NCI-H345 (cell line): ENCODE measurements at places on chromosomes 11 and 22.

DNA sequence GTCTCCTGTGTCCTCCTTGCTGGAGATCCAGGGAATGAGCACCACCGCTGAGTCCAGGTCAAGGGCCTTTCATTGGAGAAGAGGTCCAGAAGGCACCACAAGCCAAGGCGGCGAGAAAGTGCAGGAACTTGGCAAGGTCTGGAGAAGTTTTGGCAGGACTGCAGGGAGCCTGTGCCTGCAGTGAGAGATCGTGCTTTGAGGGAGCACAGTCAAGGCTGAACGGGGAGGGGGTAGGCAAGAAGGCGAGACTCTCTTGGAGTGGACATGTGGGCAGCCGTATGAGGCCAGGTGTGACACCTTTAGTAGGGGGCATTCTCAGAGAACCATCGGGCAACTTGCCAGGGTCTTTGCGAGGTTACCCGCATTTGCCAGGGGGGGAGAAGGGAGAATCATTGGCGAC is 30.5 kb downstream of the LRRC10B start:
- DNase-seq = no peak

DNA sequence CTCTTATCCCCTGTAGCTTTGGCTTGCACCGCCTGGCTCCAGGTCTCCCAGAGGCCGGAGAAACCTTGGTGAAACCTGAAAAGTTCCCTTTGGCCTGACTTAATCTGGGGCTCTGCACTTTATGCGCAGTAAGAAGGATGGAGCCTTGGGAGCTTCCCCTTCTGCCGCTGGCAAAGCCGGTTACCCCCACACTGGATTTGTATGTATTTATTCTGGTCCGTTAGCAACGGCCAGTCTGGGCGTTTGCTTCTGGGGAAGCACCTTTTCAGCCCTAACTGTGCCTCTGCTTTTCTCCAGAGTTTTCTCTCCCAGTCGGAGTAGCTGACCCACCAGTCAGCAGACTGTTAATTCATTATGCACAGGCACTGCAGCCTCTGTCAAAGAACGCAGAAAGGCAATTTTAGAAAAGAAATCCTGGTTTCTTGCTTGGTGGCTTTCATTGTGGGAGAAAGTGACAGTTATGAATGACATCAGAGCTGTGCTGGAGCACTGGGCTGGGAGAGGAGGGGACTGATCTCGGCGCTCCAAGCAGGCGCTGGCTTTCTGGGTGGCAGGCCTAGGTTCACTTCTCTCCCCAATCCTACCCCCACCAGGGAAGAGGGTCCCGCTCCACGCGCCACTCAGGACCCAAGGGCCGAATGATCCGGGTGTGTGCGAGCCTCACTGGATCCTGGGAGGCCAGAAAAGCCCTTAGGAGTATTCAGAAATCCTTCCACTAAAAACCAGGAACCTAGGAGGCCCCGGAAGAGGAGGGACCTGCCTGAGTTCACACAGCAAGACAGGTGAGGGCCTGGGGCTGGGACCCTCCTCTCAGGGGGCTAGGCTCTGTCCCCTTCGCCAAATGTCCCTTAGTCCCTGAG is 70.2 kb downstream of the RTL6 start:
- DNase-seq = no peak

GRCh38 chr11:22930816-22931594 is 70.7 kb upstream of the CCDC179 start:
- DNase-seq = no peak

DNA sequence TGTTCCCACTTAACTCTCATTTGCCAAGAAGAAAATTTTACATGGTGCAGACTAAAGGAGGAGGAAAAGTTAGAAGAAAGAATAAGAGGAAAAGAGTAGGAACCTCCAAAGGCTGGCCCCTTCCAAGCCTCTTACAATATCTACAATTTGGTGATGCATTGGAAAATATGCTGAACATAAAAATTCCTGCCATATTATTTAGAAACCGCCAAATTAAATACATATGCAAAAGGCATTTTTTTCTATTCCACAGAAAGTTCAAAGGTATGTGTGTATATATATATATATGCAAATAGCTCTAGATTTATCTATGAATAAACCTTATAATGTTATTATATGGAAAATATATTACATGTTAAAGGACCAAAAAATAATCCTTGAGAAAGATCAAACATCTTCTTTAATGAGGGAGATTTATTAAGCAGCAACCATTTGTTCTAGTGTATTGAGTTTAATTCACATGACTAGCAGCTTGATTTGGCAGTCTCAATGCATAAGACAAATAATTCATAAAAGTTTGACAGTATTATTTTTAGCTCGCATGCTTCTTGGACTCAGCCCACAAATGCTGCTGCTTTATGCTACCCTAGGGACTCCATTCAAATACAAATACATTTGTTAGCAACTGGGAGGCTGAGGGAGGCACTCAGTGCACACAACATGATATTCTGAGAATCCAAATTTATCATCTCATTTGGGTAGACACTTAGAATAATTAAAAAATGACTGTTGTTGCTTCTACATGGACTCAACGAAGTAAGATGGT is 184.9 kb downstream of the SBF2 start:
- DNase-seq = no peak

GRCh38 chr11:44776551-44777208 is 49.9 kb downstream of the TSPAN18 start:
- DNase-seq = no peak

GRCh38 chr11:82792822-82793569 is 59.3 kb upstream of the FAM181B start:
- DNase-seq = no peak

- DNase-seq = no peak
Measured at GRCh38 chr11:132601875-132602274, 930.4 kb downstream of the OPCML start.

GRCh38 chr22:43826142-43827002 is 14.3 kb upstream of the EFCAB6 start:
- peak; percentile 4 for DNase-seq

- peak; percentile 90 for DNase-seq
Measured at GRCh38 chr11:65988791-65989592, 13.0 kb downstream of the EIF1AD start.

DNA sequence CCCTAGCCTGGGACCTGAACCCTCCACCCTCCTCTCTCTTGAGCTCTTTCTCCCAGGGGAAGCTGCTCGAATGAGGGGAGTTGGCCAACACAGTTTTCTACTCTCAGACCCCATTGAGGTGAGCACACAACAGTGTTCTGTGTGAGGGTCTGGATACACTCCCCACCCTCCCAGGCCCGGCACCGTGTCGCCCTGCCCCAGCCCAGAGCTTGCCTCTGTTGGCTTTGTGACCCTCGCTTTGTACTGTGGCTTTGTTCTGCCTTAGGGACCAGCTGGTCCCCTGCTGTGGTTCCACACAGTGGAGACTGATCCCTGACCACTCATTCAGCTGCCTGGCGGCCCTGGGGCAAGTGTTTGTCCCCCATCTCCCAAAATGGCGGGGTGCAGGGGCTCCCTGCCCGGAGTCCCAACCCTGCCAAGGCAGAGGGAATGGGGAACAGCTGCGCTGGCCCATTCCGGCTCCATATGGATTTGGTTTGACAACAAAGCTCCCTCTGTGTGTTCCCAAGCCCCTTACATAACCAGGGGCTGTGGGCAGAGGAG is 8.3 kb downstream of the ST3GAL4 start:
- DNase-seq = no peak

GRCh38 chr11:123268156-123268555 is 73.1 kb upstream of the CLMP start:
- peak; percentile 71 for DNase-seq

DNA sequence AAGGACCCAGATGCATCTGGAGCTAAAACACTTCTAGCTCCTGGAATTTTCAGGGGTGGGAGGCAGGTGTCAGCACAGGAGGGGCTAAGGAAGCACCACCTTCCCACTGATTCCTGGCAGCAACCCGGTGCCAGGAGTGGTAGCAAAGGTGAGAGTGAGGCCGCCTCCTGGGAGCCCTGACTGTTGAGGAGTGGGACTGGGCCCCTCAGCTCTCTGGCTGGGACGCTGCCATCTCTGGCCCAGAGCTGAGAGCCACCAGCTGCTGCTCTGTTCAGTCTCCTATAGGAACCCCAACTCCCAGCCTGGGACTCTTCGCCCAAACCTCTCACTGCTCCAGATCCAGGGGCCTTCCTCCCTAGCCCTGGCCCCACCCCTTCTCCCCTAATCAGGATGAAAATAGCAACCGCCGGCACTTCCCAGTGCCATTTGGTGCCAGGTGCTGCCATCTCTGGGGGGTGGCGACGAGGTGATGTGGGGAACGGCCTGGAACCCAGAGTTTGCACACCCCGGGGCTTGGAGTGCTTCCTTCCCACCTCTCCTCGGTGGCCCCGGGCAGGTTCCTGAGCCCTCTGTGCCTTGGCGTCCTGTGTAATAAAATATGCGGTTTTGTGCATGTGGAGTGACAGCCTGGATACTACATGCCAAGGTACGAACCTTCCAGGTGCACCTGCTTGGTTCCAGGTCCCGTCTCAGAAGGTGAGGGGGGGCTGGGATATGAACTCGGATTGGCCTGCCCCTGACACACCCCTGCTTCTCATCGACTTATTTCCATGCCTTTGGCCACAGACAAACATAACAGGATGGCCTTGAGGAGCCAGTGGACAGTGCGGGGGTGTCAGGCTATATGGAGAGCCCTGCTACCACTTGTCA is 35.7 kb upstream of the CELSR1 start:
- DNase-seq = no peak

DNA sequence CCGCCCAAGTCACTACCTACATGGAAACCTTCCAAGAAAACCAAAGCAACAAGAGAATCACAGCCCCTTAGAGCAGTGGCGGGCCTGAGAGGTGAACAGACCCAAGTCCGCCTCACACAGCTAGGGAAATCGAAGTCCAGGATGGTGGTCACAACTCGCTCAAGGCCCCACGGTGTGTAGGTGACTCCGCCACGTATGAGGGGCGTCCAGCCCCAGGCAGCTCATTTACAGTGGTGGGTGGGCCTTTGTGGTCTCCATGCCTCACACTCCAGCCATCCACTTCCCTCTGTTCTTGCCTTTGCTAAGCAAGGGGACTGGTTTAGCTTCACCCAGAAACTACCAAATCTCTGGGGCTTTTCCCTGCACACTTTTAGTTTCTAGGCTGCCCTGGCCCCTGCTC is 9.7 kb upstream of the TCF20 start:
- no peak for DNase-seq

DNA sequence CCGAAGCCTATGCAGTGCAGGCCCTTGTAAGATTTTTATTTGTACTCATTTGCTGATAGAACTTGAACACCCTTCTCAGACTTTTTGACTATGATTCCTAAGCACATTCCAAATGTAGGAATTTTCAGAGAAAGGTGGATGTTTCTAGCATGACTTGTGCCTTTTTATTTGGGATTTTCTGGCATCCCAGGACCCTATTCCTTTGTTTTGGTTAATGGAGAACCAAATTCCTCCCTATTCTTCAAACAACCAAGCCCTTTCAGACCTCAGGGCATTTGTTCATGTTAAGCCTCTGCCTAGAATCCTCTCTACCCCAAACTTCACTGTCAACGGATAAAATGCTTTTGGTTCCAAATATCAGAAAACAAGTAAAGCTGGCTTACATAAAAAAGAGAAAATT is 371.1 kb downstream of the DDX10 start:
- DNase-seq = no peak

GRCh38 chr11:46505741-46506482 is 87.9 kb downstream of the AMBRA1 start:
- DNase-seq = no peak

DNA sequence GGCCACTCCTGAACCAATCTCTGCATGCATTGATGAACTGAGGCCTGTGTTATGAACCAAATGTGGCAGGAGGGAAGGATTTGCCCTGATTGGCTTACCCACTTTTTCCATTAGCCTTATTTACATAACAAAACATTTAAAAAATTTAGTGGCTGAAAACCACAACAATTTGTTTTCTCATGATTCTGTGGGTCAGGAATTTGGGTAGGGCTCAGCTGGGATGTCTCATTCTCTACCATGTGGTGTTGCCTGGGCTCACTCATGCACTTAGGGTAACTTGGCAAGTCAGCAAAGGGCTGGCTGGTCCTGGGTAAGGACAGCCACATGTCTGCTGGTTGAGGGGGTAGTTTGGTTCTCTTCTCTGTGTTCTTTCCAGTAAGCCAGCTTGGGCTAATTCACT is 35.1 kb upstream of the CYP2R1 start:
- DNase-seq = no peak

GRCh38 chr22:45682064-45682463 is 10.4 kb downstream of the ATXN10 start:
- no peak for DNase-seq

DNA sequence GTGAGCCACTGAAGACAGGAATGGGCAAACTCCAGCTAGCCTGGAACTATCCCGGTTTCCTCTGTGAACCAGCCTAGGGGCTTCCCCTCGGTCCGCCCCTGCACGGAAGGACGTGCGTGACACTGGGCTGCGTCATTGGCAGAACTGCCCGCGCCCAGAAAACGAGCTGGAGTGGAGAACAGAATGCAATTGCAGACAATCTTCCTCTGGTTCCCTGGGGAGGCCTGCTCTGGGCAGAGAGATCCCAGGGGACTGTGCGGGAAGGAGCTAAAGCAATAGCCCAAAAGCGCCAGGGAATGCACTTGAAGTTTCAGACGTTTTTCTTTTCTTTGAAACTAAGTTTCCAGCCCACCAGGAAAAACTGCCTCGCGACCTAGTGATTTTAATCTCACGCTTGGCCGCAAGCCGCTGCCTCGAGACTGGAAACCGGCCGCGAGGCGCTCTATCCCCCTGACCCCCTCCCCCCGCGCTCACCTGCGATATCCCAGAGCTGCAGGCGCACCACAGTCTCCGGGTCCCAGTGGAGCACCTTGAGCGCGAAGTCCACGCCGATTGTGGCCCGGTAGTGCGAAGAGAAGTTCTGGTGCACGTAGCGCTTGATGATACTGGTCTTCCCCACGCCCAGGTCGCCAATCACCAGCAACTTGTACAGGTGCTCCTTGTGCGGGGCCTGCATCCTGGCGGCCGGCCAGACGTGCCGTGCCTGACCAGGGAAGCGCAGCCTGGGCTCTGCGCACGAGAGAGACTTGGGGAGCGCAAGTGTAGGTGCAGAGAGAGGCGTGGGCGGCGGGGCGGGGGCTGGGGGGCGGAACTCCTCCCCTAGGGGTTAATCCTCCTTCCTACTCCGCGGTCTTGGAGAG is at the start of gene RAB38:
TSS of gene RAB38 (minus strand) at position 735 of the 860 bp plus-strand sequence. CDS start at position 676, 59 bp downstream.
- DNase-seq = peak; percentile 58

DNA sequence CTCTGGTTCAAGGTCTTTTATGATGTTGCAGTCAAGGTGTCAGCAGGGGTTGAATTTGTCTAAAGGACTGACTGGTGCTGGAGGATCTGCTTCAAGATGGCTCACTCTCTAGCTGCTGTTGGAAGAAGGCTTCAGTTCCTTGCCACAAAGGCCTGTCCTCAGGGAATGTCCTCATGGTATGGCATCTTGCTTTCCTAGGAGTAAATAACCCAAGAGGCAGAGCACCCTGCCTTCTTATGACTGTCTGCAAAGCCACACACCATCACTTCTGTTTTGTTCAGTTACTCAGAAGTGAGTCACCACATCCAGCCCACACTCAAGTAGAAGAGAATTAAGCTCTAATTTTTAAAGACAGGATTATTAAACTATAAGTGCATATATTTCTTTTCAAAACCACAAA is 45.2 kb downstream of the PLAAT5 start:
- no peak for DNase-seq

- DNase-seq = no peak
Measured at GRCh38 chr11:63845303-63845702, 6.4 kb downstream of the MARK2 start.
